Trophoblast cell (in vitro differentiated cells and primary cell): ENCODE measurements at places on chromosomes 11 and 22.
A peak's percentile ranks its signal among the peaks of the same experiment; 100 is the strongest.

GRCh38 chr11:67312187-67313021, 9.1 kb downstream of the SSH3 start:
- DNase-seq: peak; percentile 86
- peaks cover 40% of the 10 kb centered on the region for H3K36me3 ChIP-seq
- peaks cover 9% of the 10 kb centered on the region for H3K4me1 ChIP-seq
- H3K4me3 ChIP-seq: no peak overlapping the region
- H3K27me3 ChIP-seq: no peaks in the 10 kb centered on the region

GRCh38 chr11:20131788-20132666, 28.2 kb downstream of the DBX1 start:
- H3K4me1 ChIP-seq: peaks cover 6% of the 10 kb centered on the region
- H3K4me3 ChIP-seq: peak overlapping the region; percentile 60
- H3K36me3 ChIP-seq: no peaks in the 10 kb centered on the region
- H3K27me3 ChIP-seq: no peaks in the 10 kb centered on the region
- H3K27ac ChIP-seq: no peak overlapping the region

GRCh38 chr11:46577058-46577457, 16.8 kb downstream of the AMBRA1 start:
- H3K36me3 ChIP-seq: no peaks in the 10 kb centered on the region
- H3K4me3 ChIP-seq: no peak overlapping the region
- no peaks in the 10 kb centered on the region for H3K27me3 ChIP-seq
- no peak for DNase-seq

GRCh38 chr22:21013657-21014201, 1.2 kb upstream of the P2RX6 start:
- no peaks in the 10 kb centered on the region for H3K36me3 ChIP-seq
- peaks cover 18% of the 10 kb centered on the region for H3K4me1 ChIP-seq
- peak overlapping the region; percentile 44 for H3K27ac ChIP-seq
- no peak for DNase-seq

GRCh38 chr11:47355283-47356128, 3.0 kb upstream of the MYBPC3 start:
- peak; percentile 94 for DNase-seq
- no peaks in the 10 kb centered on the region for H3K36me3 ChIP-seq
- H3K4me3 ChIP-seq: peak overlapping the region; percentile 57

DNA sequence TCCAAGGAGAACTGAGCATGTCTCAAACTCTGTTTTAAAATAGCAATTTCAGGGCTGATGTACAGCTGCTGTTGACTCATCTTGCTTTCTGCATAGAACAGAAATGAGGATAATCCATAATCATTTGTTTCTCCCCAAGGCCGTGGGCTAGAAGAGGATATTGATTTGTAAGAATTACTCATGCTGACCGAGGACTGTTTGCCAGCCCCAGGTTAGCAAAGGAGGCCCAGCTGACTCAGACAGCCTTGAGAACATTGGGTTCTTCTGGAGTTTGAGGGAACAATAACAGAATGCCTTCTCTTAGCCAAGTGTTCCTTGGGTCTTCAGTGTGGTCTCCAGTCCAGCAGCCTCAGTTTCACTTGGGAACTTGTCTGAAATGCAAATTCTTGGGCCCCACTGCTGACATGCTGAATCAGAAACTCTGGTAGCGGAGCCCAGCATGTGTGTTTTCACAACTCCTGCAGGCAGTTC, 92.0 kb downstream of the ZC3H12C start:
- no peak overlapping the region for H3K27ac ChIP-seq
- peaks cover 7% of the 10 kb centered on the region for H3K36me3 ChIP-seq
- H3K4me1 ChIP-seq: no peaks in the 10 kb centered on the region
- DNase-seq: no peak
- no peaks in the 10 kb centered on the region for H3K27me3 ChIP-seq

GRCh38 chr11:130189492-130190210, 30.1 kb downstream of the ST14 start:
- H3K4me3 ChIP-seq: no peak overlapping the region
- H3K27me3 ChIP-seq: no peaks in the 10 kb centered on the region
- no peak for DNase-seq
- H3K4me1 ChIP-seq: no peaks in the 10 kb centered on the region
- H3K27ac ChIP-seq: no peak overlapping the region

DNA sequence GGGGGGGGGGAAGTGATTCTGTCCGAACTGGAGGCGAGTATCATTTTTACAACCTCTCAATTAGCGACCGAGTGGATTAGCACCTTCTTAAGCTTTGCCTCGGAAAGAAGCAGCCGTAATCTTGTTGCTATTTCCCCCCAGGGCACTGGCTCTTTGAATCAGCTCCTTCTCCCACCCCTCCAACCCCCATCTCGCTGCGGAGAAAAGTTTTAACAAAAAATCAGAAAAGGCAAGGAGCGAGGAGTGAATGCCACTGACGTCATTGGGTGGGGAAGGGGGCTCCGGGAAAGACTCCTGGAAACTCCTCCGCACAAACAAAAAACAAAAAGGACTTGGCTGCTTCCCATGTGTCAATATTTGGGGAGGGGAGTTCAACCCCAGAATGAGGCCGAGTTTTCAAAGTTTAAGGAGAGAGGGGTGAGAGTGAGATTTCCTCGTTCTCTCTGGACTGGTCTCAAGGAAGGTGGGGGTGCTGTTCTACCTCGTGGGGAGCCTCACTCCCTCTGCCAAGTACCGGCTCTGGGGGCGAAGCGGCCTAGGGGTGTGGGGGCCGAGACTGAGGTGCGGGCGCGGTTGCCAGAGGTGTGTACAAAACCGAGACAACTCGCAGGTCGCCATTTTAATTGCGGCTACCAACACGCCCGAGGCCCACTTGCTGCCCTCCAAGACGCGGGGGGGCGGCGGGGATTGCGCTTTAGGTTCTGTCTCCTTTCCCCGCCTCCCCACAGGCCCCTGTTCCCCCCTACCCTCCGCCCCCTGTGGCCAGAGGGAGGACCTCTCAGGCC, 2.5 kb upstream of the PAX6 start:
- peaks cover 98% of the 10 kb centered on the region for H3K27me3 ChIP-seq
- H3K4me3 ChIP-seq: no peak overlapping the region
- H3K27ac ChIP-seq: no peak overlapping the region
- no peak for DNase-seq
- H3K4me1 ChIP-seq: peaks cover 31% of the 10 kb centered on the region
- H3K36me3 ChIP-seq: no peaks in the 10 kb centered on the region

DNA sequence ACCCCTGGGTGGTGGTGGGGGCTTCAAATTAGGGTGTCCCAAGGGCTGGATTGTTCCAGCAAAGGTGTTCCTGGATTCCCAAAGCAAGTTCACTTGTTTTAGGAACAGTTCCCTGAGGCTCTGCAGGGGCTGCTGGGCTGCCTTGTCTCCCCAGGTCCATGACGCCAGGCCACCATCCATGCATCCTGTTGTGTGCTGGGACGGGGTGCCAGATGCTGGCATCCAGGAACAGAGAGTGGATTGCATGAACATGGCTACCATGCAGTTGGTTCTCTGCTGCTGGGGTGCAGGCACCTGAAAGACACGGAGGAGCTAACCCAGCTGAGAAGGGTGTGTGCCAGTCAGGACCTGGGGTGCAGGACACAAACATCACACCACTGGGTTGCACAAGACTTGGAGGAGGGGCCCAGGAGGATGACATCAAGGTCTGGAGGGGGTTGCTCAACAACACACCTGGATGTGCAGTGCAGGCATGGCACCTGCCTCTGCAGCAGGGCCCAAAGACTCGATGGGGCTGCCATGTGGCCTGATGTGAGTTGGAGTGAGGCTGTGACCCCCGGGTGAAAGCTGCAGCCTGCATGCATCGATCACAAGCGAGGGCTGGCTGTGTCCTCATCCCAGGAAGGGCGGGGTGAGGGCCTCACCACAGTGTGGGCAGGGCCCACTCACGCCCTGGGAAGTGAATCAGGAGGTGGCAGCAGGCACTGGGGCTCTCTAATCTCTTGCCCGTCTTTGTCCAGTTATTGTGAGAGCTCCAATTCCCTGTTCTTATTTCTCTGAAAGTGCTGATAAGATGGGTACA, 74.0 kb upstream of the CLDN5 start:
- H3K27me3 ChIP-seq: no peaks in the 10 kb centered on the region
- no peak for DNase-seq
- H3K36me3 ChIP-seq: no peaks in the 10 kb centered on the region

DNA sequence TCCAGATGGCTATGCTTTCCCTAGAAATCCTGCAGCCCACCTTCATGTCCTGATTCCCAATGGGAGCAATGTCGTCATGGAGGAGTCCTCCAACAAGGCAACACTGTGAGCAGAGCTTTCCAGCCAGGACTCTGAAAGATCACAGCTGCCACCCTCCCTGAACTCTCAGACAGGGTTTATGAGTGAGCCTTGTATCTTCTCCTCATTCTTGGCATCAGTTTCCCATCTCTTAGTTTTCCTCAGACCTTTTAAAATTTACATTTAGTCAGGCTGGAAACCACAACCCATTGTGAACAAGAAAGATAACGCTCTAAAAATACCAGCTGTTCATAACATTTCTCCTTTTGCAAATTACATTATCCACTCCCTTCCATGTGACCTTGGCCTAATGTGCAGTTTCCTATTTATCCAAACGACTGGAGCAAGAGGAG, 15.6 kb upstream of the LYVE1 start:
- no peak overlapping the region for H3K27ac ChIP-seq
- no peaks in the 10 kb centered on the region for H3K27me3 ChIP-seq
- DNase-seq: no peak

DNA sequence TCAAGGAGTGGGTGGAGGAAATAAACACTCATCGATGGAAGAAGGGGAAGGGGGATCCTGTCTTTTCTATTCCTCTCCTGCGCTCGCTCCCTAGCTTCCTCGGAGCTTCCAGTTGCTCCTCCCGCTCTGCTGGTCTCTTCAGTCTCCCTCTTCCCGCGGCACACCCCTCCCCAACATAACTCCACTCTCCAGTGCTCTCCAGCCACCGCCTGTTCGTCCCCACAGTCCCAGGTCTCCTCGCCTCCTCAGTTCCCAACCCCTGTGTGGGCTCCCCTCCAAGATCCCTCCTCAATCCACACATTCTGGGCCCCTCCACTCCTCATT, 438 bp downstream of the ZW10 start:
- peak; percentile 38 for DNase-seq
- H3K36me3 ChIP-seq: peaks cover 6% of the 10 kb centered on the region
- no peaks in the 10 kb centered on the region for H3K4me1 ChIP-seq
- H3K27me3 ChIP-seq: no peaks in the 10 kb centered on the region
- H3K4me3 ChIP-seq: peak overlapping the region; percentile 88
- H3K27ac ChIP-seq: peak overlapping the region; percentile 20

- DNase-seq: no peak
- no peaks in the 10 kb centered on the region for H3K4me1 ChIP-seq
- H3K27me3 ChIP-seq: no peaks in the 10 kb centered on the region
- no peak overlapping the region for H3K27ac ChIP-seq
These were observed 57.9 kb downstream of the PANX1 start for GRCh38 chr11:94186342-94187203.

GRCh38 chr11:112277941-112278340, 17.3 kb upstream of the PLET1 start:
- no peak overlapping the region for H3K4me3 ChIP-seq
- peak overlapping the region; percentile 88 for H3K27ac ChIP-seq
- peaks cover 24% of the 10 kb centered on the region for H3K4me1 ChIP-seq
- DNase-seq: peak; percentile 88
- H3K36me3 ChIP-seq: no peaks in the 10 kb centered on the region

DNA sequence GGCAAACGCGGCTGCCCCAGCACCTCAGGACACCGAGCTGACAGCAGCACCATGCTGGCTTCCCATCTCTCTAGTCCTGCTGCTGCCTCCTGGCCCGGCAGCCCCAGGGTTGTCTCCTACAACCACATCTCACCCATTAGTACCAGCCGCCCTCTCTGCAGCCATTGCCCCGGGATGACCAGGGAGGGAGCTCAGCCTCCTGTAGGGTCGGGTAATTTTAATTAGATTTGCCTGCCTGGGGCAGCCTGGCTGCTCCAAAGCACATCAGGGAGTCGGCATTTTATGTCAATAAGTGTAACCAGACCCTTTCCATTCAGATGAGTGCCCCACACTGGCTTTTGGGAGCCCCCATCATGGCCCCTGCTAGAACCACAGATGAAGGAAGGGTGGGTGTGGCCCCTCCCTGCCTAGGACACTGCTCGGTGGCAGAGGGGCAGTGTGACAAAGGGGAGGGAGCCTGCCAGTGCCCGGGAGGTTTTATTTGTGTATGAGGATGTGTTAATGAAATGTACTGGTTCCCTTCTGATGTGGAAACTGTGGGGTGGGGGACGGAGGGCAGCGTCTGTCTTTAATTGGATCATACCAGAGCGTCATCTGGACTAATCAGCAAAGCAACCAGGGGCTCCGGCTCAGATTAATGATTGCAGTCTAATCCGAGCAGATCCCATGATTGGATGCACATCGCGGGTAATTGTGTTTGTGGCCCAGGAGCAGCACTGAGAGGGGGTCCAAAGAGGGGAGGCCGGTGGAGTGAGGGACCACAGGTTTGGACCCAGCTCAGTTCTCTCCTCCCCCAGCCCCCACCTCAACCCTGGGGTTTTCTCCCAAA, 125.3 kb downstream of the FEZ1 start:
- H3K36me3 ChIP-seq: no peaks in the 10 kb centered on the region
- no peak for DNase-seq
- H3K4me1 ChIP-seq: peaks cover 5% of the 10 kb centered on the region
- no peaks in the 10 kb centered on the region for H3K27me3 ChIP-seq

GRCh38 chr11:128405714-128406662, 181.4 kb downstream of the ETS1 start:
- peak overlapping the region; percentile 85 for H3K27ac ChIP-seq
- H3K36me3 ChIP-seq: no peaks in the 10 kb centered on the region
- DNase-seq: no peak
- no peak overlapping the region for H3K4me3 ChIP-seq

DNA sequence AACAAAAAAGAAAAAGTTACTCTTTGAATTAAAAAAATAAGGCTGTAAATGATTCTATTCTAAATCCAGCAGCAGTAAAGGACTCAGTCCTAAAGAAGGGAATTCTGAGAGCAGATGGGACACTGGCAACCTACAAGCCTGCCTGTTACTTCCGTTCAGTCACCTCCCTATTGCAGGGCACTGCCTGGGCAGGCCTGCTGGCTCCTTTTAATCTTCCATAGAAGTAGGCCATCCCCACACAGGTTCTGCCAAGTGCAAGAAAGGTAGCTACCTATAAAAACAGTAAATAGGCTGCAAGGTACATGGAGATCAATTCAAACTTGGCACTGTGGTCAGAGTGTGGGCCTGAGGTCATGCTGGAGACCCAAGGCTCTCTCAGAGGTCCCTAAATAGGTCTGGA, 136.4 kb downstream of the TRIM44 start:
- DNase-seq: no peak
- H3K27me3 ChIP-seq: no peaks in the 10 kb centered on the region
- H3K36me3 ChIP-seq: peaks cover 2% of the 10 kb centered on the region
- H3K4me1 ChIP-seq: peaks cover 10% of the 10 kb centered on the region
